ENCODE measurements at places on chromosomes 1 and 21.
A peak's percentile ranks its signal among the peaks of the same experiment; 100 is the strongest.

DNA sequence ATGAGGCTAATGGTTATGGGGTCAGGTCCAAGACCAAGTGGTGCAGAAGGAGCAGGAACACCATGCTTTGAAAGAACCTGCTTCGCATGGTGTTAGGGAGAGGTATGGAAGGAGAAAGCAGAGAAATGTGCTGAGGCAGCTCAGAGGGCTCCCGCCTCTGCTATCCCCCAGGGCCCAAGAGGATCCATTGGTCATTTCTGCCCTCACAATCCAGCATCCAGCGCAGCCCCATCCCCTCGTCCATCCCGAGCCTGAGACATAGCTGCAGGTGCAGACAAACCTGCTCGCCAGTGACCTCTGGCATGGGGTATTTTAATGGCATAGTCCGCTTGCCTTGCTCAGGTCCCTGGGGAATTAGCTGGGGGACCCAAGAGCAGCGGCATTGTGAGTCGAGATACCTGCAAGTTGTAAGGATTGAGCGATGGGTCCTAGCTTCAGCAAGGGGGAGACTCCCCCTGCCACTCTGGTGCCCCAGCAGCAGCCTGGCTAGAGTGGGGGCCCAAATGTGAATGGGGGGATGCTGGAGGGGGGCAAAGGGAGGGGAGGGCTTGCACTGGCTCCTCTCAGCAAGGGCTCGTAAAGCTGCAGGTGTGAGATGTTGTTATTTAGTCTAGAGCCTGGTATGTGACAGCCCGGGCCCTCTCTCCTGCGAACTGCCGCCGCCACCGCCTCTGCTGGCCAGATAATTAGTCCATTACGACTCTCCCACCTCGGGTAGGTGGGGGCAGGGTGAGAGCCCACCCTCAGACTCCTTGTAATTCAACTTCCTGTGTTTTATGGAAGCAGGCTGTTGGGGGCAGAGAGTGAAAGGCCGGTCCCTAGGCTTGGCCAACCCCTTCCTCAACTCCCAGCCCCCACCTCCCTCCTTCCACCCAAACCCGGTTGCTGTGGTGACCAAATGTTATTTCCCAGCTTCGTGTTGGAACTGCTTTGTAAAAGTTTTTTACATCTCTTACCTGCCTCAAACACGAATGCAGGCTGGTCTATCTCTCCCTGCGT, 118.8 kb downstream of the RNF220 start:
- DNase-seq, result no peak

GRCh38 chr1:38296047-38296446, 249.5 kb upstream of the POU3F1 start:
- peak; percentile 75 for DNase-seq

DNA sequence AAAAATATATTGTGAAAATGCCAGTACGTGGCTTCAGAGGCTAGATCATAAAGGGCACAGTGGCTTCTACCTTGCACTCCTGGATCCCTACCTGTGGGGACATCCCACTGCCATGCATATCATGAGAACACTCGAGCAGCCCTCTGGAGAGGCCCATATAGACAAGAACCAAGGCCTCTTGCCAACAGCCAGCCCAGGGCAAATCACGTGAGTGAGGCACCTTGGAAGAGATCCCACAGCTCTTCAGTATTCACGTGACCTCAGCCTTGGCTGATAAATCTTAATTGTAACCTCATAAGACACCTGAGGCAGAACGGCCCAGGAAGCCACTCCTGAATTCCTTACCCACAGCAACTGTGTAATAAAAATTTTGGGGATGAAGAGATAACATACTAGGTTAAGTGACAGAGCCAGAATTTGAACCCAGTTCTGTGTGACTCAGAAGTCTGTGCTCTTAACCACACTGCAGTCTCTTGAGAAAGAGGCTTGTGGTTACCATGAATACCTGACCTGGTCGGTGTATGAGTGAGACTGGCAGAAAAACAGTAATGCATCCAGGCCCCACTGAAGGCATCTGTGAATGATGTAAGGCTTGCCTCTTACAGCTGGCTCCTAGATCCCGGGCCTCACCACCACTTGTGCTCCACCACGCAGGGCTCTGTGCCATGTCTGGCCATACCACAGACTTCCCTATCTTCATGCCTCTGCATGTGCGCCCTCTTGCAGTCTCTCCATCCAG, 6.9 kb upstream of the A3GALT2 start:
- DNase-seq, result peak; percentile 25

DNA sequence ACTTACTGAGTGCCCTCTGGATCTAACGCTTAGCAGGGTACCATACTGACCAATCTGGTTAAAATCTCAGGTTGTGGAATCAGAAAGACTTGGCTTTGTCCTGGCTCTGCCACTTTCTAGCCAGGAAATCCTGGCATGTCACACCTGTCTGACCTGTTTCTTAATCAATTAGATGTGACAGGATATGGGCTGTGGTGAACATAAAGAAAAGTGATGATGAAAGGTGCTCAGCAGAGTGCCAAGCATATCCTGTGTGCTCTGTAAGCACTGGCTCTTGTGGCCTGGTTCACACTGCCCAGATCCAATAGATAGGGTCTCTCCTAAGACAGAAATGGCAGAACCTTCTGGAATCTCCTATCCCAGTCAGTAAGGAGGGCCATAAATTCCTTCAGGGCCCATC, 53.9 kb downstream of the PHC2 start:
- DNase-seq, result peak; percentile 32

GRCh38 chr1:19465123-19465522, 20.2 kb downstream of the CAPZB start:
- no peak for DNase-seq

GRCh38 chr1:202078241-202078640, 44.5 kb upstream of the GPR37L1 start:
- DNase-seq, result no peak
